ENCODE measurements at places on chromosomes 2 and 18.
A peak's percentile ranks its signal among the peaks of the same experiment; 100 is the strongest.

DNA sequence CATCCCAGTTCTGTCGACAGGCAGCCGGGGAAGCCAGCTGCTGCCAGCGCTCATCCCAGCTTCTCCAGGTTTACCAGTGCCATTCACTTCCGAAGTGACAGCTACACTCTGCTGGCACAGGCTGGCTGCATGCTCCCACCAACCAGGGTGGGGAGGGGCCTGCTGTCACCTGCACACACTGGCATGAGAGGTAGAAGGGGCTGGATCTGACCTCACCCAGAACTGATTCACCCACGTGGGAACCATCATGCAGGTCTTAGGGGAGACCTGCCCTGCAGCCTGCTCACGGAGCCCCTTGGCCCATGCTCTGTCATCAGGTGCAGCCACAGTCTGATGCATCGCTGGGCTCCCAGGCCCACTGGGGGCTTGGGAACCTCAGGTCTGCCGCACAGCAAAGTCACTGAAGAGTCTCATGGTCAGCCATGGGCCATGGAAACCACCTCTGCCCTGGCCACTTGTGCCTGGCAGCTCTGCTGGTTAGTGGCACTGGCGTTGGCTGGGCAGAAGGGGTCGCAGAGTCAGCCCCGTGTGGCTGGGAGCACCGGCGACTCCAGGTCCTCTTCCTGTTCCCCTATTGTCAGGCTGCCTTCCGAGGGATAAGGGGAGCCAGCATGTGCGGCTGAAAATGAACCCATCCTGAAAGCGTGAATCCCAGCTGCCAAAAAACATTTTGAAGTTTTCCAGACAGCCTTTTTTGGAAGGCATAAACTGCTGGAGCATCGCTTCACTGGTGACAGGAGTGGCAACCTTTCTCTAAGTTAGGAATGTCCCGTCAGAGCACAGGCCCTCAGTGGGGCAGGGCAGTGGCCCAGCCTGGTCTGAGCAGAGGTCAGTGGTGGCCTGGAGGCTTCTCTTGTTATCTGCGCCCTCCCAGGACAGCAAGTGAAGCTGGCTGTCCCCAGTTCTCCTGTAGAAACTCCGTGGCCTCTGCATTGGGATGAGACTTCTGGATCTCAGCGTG, 157.8 kb downstream of the SEPTIN10 start:
- no peak for DNase-seq

DNA sequence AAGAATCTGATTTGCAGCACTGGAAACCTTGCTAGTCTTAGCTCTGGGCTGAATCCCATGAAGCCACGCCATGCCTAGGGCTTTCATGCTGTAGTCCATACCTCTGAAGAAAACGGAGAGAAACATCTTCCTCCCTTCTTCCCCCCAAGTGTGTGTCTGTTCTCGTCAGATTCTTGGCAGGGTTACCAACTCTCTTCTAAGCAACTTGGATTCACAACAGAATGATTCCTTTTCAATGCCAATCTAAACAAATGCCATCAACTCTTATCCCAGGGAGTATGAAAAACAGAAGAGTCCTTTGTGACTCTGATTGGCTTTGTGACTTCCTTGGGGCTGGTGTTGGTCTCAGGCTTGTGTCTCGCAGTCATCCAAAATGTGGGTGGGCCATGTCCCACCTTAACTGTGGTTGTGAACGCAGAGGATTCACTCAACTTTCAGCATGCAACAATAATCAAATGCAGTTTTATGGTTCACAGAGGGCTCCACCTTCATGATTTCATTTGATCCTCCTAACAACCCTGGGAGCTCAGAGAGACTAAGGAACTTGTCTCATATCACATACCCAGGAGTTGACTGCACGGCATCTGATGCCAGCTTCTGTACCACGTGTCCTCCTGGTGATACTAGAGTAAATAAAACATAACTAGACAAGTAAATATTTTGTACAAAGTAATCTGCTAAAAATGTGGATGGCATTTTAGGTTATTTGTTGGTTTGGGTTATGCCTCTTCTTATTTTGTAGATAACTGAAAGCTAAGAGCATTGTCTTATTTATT, 186.0 kb upstream of the TNP1 start:
- DNase-seq: no peak

DNA sequence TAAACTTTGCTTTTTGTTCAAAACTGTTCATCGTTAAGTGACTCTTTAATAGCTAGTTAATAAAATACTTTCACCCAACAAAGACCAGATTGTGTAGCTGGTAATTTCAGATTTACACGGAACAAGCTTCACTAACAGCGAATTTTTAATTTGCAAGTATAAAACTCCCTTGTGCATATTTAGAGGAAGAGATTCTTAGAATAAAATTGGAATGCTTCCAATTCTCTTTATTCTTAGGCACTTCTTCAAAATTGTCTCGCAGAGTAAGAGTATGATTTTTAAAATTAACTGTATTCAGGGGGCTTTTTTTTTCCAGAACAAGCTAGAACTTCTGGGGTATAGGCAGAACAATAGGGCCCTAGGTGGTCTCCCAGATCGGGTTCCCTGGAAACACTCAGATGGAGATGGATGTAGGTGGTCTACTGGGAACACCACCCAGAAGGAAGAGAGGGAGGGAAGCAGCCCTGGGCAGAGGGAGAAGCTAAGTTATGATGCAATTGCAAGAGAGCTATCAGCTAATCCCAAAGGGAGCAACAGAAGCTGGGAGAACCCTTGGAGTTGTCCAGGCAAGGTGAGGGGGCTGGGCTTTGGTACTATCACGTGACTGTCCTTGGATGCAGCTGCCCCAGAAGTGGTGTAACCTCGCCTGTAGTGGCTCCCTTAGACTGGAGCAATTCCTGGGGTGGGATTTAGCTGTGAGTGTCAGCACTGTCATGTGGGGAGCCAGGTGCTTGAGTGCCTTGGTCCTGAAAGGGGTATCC, 151.7 kb upstream of the ASB18 start:
- no peak for DNase-seq

GRCh38 chr2:234137400-234138014, 87.0 kb downstream of the SPP2 start:
- DNase-seq: peak; percentile 1

DNA sequence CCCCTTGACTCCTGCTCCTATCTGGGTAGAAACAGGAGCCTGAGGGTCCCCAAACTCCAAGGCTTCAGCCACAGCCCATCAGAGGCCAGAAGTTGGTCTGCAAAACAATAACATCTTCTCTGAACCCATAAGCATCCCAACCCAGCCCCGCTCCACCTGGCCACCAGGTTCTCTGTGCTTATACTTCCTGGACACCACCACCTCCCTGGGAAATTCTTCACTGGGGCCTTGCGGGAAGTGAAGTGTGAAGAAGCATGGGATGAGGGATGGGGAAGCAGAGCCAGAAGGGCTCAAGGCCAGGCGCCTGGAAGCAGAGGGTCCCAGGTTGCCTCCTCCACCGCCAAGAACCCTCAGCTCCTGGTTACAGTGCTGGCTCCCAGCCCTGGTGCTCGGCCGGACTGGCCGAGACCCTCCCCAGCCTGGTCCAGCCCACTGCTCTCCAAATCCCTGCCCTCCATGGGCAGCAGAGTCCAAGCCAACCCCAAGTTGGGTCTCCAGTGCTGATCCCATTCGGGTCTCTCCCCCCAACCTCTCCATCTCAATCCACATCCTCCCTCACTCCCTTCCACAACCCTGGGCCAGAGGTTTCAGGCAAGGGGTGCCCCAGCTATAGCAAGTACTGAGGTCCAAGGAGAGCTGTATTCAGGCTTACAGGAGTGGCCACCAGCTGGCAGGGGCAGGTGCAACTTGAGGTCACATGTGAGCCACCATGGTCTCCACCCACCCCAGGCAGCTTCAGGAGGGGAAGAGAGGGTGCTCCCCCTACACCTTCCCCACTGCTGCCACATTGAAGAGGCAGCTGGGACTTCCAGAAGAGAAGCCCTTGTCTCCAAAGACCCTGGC, 60.7 kb downstream of the TNS1 start:
- DNase-seq: no peak

DNA sequence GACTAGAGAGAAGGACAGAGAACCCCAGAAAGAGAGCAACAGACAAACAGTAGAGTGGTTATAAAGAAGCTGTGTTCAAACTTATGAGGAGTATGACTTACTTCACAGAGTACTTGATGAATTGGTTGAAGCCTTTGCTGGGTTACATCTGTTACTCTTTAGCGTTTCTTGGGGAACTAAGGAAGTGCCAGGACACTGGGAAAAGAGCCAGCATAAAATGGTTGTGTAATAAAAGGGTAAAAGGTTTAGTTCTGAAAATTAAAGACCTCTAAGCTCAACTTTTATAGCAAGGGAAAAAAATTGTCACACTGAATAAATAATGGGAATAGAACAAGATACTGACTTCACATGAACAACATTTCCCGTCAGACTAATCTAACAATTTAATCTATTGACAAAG, 17.0 kb upstream of the STAT4 start:
- no peak for DNase-seq
